DMS79 (cell line): ENCODE measurements at places on chromosomes 12 and 14.
A peak's percentile ranks its signal among the peaks of the same experiment; 100 is the strongest.

DNA sequence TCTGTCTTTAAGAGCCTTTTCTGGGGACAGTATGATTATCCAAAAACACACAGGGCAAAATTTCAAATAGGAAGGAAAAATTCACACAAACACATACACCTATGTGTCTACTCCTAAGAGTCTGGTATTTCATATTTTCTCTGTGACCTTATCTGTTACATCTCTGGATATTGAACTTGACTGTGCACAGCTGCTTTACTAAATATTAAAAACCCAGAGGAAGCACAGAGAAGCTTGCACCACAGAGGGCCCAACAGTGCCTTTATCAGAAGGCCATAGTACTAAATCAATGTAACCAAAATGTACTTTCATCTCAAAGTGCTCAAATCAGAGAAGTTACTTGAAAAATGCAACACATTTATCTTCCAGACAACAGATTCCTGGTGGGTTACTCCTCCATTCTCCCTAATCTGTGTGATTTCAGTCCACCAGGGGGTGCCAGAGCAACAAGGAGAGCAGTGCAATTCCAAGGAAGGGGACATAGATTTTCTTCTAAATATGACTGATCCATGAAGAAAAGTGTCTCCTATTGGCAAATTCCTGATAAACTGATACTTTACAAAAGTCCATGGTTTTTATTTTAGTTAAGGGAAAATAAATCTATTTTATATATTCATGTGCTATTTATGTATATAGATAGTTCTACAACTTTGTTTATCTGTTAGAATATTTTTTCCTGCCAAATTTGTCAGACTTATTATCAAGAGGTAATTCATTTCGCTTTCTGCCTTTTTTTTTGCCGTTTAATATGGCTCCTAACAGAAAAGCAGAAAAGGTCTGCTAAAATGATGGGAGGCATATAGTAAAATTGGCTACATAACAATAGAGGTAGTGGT is 617.6 kb downstream of the LRFN5 start:
- DNase-seq = peak; percentile 44

- no peak for DNase-seq
Observed at GRCh38 chr14:68261092-68261842, 441.7 kb downstream of the RAD51B start.

- DNase-seq = no peak
Observed at GRCh38 chr12:107522692-107523477, 162.7 kb upstream of the PWP1 start.

DNA sequence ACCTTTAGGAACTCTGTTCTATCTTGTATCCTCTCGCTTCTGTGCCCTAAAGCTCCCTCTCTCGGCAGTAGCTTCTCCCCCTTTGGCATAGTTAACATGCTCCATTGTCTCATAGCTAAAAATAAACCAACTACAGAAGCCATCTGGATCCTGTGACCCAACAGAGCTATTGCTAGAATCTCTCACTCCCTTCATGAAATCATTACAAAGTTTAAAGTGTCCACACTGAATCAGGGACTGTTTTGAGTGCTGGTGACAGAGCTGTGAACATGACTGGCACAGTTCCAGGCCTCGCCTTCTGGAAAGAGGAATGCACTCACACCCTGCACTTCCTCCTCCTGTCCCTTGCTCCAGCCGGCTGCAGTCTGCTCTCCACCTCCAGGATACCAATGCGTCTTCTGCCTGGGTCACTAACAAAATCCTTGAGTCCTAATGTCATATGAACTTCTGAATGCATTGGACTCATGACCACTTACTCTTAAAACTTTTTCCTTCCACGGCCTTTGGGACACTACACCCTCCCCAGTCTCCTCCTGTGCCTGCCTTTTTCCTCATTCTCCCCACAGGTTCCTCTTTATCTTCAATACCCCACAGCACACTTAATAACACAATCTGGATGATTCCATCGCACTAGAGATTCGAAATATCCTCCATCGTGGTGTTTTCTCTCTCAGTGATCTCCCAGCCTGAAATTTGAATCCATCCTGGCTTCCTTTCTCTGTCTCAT is 13.2 kb downstream of the PLBD1 start:
- DNase-seq = peak; percentile 5

GRCh38 chr12:79423560-79423959 is 267.2 kb downstream of the PAWR start:
- DNase-seq = no peak

DNA sequence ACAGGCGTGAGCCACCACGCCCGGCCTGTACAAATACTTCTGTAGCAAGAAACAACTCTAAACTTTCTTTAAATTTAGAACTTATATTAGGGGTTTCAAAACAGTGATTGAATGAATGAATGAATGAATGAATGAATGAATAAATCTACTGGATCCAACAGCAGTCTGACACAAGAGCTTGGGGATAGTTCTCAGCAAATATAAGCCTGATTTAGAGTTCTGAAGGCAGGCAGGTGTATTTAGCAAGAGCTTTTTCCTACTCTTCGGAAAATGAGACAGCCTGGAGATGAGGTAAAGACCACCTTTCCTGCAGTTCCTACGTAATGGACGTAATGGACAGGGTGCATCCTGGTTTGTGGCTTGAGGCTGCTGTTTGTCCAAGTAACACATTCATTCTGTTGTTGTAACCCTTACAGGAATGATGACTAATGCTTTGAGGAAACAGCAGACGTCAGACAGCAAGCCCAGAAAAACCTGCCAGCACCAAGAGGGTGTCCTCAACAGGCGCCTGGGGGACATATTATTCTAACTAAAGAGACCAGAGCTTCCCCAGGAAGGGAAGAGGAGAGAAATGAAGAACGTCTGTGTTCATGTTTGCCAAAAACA is 277.4 kb upstream of the SOX5 start:
- DNase-seq = no peak

DNA sequence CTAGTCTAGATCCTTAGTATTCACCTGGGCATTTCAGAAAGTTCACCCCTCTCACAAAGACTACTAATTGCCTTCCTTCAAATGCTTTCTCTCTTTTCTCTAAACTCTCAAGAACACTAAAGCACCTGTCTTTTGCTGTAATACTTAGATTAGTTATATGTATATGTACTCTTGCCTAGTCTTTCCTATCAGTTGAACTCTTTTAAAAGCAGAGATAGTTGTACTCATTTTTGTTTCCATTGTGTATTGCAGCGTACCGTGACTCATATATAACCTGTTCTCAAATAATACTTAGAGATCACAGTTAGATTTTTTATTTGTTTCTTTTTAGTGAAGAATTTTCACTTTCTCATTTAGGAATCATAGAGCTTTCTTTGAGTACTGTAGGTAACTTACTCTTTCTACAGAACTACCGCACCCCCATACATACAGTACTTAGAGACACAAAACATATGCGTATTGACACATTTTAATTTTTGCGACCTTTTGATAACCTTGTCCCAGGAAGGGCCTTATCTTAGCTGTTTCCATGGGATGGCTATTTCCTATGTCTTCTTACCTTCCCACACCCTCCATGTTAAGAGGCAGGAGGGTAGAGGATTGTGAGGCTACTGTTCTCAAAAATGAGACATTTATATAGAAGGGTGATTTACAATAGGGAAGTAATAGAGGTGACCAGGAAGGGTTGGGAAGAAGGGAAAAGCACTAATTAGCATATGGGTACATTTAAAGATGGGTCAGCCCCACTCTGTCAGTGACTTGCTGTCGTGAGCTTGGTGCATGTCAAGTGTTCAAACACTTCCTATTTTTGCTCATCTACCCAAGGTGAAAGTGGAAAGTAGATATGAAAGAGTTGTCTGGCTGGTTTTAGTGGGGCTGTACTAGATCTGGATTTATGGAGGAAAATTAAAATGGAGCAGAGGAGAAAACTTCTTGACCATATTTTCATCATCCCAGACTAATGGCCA is 74.3 kb downstream of the PLEKHA5 start:
- no peak for DNase-seq

DNA sequence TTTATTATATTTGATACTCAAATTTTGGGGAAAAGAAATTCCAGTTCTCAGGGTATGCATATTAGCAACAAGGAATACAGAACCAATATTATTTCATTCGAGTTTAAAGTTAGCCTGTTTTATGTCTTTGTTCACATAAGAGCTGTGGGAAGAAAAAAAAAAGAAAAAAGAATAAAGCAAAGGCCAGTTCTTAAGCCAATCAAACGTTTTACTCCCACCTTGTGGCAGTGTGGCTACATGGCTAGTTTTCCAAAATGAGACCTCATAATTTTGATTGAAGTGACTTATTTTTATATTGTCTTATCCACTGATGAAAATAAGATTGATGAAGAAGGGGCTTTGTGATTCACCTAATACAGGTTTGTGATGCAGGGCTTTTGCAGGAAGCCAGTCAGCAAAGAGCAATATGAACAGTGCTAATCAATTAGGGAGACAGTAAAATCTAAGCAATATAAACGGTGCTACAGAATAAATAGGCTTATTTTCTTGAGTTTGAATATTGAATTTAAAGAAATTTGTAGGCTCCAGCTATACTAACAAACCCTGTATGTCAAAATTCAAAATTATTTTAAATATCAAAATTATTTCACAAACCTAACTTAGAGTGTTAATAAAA is 624.1 kb upstream of the FOXG1 start:
- DNase-seq = peak; percentile 37

- DNase-seq = no peak
Observed at GRCh38 chr12:57389033-57389432, 41.8 kb downstream of the R3HDM2 start.

GRCh38 chr14:88518592-88519512 is 36.0 kb downstream of the PTPN21 start:
- DNase-seq = no peak

- DNase-seq = no peak
Observed at GRCh38 chr12:95942101-95942523, 302 bp downstream of the CCDC38 start.

DNA sequence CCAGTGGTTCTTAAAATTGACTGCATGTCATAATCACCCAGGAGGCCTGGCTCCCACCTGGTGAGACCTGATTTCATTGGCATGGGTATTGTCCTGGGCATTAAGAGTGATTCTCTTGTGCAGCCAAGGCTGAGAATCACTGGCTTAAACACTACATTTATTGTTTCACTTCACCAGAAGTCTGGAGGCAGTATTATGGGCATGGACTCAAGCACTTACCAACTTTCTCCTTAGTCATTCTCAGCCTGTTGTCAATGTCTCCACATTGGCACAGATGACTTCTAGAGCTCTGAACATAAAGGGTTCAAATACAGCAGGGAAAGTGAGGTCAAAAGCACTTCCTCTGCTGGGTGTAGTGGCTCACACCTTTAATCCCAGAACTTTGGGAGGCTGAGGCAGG is 25.6 kb upstream of the GCH1 start:
- no peak for DNase-seq

GRCh38 chr12:30696103-30696408 is 387 bp upstream of the IPO8 start:
- no peak for DNase-seq

DNA sequence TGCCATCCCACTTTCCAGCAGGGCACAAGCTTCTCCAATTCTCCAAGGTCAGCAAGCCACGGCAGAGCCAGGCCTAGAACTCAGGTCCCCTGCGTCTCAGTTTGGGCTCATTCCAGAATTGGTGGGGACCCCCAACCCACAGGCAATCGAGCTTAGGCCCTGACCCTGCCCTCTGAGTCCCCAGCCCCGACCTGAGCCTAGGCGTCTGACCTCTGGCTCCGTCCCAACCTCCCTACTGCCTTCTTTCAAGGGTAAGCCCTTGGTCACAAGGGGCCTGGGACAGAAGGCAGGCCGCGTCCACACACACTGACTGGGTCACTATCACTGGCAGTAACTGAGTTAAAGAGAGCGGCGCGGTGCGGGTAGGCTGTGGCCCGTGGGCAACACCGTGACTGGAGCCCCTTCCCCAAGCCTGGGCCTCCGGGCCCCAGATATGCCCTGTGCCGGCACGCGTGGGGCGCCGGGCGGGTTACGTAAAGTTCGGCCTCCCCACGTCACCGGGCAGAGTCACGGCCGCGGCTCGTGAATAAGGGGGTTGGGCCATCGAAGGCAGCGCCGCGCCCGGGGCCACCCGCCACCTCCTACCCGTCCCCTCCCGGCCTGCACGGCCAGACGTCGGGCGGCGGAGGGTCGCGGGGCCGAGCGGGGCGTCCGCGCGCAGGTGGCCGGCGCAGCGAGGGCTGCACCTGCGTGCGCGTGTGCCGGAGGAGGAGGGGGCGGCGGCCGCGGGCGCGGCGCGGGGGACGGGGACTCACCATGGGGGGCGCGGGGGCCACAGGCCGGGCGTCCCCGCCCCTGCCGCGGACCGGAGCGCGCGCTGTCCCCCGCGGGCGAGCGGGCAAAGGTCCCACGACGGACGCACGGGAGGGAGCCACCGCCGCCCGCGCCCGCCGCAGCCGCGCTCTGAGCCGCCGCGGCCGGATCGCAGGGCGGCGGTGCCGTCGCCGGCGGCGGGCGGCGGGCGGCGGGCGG is 516 bp downstream of the ANKRD9 start:
- no peak for DNase-seq

- no peak for DNase-seq
Observed at GRCh38 chr12:123337070-123337469, 27.6 kb downstream of the SBNO1 start.

GRCh38 chr14:79064214-79064613 is 894.0 kb downstream of the NRXN3 start:
- DNase-seq = no peak

DNA sequence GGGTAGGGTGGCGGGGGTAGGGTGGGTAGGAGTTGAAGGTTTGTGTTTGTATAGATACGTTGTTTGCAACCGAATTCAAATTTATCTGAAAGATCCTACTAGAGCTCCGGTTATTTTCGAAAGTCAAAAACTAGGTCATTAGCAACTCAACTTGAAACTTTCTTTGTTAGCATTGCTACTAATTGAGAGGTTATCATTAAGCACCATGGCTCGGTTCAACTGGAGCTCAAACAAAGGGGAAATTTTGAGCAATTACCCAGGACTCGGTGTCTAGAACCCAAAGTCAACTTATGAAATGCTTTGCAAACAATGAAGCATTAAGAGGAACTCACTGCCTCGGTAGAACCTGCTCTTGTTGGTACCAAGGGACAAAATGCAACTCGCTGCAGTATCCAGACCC is 207.7 kb downstream of the BCAT1 start:
- DNase-seq = no peak

GRCh38 chr12:262817-263216 is at the start of gene SLC6A13:
TSS of gene SLC6A13 (minus strand) at chr12:262836. CDS start at chr12:260052, 2,784 bp downstream.
- DNase-seq = no peak

DNA sequence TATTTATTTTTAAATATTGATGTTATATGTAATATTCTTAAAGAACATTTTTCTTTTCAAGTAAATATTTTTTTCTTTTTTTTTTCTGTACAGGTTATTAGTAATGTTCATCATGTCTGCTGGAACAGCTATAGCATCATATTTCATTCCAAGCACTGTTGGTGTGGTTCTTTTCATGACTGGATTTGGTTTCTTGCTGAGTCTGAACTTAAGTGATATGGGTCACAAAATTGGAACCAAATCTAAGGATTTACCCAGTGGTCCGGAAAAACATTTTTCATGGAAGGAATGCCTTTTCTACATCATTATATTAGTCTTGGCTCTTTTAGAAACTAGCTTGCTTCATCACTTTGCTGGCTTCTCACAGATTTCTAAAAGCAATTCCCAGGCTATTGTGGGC is 23.2 kb downstream of the PCNX4 start:
- DNase-seq = no peak
